ENCODE measurements at places on chromosomes 4 and X.
A peak's percentile ranks its signal among the peaks of the same experiment; 100 is the strongest.

DNA sequence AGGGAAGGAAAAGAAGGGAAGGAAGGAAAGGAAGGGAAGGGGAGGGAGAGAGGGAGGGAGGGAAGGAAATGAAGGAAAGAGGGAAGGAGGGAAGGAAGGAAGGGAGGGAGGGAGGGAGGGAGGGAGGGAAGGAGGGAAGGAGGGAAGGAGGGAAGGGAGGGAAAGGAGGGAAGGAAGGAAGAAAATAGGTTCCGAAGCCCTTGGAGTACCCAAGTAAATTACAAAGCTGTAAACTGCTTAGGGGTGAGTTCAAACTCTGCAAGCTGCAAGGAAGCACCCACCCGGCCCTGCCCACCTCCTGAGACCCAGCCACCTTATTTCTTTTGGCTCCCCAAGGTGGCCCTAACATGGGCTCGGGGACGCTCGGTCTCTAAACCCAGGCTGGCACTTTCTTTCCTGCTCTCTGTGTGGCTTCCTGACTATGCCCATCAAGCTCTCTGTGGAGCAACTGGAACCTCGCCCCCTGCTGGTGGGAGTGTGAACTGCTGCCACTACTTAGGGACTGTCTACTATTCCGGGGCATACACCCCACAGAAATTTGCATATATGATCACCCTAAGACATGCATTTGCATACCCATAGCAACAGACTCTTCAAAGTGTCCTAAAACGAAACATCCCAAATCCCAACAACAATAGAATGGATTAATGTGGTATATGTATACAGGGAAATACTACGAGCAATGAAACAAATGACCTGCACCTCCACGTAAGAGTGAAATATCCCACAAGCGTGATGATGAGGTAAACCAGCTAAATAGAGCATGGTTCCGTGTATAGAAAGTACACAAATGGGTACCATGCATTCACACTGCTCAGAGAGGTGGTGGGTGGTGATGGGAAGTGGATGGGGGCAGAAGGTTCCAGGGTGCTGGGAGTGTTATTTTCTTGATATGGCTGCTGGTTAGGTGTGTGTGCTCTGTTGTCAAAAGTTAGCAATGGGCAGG, 151.7 kb upstream of the TBL1X start:
- DNase-seq: peak; percentile 48

- DNase-seq: no peak
Observed at GRCh38 chr4:35884714-35885480, 359.4 kb downstream of the ARAP2 start.

- DNase-seq: no peak
Observed at GRCh38 chr4:629636-629914, 4.2 kb downstream of the PDE6B start.

- no peak for DNase-seq
Observed at GRCh38 chr4:55609393-55609866, 17.4 kb upstream of the PDCL2 start.

DNA sequence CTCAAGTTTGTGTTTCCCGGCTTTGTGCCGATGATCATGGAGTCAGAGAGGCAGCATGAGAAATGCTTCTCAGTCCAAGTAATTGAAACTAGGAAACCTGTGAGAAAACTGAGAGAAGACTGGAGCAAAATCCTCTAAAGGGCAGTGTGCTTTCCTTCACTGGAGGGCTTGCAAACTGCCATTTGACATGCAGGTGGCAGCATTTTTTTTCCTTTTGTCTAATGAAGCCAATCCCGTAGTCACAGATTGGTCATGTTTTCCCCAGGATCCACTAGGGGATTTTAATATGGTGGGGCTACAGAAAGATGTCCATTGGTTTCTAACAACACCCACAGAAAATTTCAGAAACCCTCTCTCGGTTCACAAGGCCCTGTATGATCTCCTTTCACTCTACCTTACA, 117.4 kb upstream of the NUDT10 start:
- no peak for DNase-seq

GRCh38 chrX:86192827-86193226, 44.6 kb downstream of the DACH2 start:
- no peak for DNase-seq

DNA sequence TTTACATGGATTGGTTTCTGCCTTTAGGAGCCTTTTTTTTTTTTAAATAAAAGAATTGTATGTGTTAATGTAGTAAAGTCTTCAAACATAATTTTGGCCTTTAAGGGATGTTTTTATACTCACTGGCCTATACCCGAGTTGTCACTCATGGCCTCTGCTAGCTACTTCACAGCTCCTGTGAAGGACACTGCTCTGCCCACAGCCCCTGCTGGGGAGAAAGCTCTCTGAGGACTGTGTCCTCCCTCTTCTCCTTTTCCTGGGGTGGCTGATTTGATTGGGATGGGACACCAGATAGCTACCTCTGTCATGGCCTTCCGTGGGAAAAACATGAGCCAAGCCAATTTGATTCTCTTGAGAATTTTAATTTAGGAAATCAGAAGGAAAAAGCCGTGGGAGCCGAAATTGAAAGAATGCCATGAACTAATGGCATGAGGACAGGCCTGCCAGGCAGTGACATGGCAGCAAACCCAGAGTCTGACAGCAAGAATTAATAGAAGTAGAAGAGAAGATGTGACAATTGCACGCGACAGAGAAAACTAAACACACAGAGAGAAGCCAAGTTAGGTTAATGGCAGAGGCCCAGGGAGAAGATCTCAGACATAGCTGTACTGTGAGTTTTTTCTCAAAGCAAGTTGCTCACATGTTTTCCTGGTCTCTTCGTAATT, 81.4 kb downstream of the ARHGAP10 start:
- no peak for DNase-seq

DNA sequence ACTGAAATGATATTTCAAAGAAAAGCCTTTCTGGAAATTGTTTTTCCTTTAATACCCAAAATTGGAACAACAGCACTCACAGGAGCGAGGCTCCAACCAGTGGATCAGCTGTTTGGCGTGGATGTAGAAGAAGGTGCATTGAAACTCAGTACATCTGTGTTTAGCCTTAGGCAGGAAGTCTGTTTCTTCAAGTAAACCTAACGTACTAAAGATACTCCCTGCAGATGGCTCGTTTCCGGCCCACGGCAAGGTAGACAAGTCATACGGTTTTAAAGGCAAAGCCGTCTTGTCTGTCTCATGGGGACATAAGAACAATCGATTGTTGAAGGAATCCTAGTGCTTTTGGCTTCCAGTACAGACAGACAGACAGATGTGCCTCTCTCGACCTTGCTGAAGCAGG, 50.0 kb upstream of the CLCN4 start:
- DNase-seq: no peak

Data from omental fat pad (tissue), 4 donors.